ENCODE measurements at places on chromosomes 3 and 15.

GRCh38 chr3:33099109-33099645 lies 2.2 kb upstream of the GLB1 start:
- DNase-seq: no peak

DNA sequence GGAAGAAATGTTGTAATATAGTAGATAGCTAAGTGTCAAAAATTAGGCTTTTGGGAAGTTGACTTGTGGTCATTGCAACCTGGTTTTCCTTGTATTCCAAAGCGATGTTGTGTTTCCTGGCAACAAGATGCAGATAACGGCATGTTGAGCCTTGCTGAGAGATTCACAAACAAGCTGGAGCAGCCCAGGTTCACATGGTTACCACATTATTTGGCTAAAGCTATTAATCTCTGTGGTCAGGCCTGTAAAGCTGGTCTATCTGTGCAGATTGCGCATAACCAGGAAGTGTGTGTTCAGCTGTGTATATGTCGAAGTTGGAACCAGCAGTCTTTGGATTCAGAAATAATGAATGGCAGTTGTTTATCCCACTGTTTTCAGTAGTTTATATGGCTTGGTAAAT lies 6.6 kb downstream of the TIPARP start:
- DNase-seq: peak; percentile 56

DNA sequence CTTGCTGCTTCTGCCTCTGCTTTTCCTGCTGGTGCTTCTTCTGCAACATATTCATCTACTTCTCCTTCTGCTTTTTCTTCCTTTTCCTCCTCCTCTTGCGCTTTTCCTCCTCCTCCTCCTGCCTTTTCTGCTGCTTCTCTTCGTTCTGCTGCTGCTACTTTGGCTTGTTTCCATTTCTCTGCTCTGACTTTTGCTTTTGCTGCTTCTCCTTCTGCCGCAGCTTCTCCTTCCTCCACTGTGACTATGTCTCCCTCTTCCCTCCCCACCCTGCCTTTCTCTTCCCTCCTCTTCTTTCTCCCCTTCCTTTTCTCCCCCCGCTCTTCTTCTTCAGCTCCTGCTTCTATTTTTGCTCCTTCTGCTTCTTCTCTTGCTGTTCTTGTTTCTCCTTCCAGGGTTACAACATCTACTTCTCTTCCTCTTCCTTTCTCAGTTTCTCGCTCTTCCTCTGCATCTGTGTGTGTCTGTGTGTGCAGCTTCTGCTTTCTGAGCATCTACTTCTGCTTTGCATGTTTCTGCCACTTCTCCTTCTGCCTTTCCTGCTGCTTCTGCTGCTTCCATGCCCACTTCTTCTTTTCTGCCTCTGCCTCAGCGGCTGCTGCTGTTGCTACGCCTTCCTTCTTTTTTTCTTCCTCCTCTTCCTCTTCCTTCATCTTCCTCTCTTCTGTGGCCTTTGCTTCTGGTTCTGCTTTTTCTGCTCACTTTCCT lies 51.4 kb downstream of the FAM43A start:
- no peak for DNase-seq

GRCh38 chr3:40996827-40997710 lies 202.2 kb upstream of the CTNNB1 start:
- no peak for DNase-seq

- peak; percentile 70 for DNase-seq
Measured at GRCh38 chr3:128619146-128619890, 31.3 kb downstream of the RPN1 start.

DNA sequence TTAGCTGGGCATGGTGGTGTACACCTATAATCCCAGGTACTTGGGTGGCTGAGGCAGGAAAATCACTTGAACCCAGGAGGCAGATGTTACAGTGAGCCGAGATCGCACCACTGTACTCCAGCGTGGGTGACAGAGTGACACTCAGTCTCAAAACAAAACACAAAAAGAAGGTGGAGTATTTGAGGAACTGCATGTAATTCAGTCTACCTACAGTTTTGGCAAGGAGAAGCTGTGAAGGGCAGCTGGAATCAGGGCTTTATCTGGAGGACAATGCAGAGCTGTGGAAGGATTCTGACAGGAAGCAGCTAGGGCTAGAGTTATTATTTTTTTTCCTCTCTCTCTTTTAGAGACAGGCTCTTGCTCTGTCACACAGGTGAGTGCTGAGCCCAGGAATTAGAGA lies 6.8 kb downstream of the H1-8 start:
- DNase-seq: no peak

- DNase-seq: no peak
Measured at GRCh38 chr15:91469632-91470567, 369.8 kb downstream of the SV2B start.

GRCh38 chr3:144127014-144127413 lies 155.4 kb downstream of the DIPK2A start:
- no peak for DNase-seq

DNA sequence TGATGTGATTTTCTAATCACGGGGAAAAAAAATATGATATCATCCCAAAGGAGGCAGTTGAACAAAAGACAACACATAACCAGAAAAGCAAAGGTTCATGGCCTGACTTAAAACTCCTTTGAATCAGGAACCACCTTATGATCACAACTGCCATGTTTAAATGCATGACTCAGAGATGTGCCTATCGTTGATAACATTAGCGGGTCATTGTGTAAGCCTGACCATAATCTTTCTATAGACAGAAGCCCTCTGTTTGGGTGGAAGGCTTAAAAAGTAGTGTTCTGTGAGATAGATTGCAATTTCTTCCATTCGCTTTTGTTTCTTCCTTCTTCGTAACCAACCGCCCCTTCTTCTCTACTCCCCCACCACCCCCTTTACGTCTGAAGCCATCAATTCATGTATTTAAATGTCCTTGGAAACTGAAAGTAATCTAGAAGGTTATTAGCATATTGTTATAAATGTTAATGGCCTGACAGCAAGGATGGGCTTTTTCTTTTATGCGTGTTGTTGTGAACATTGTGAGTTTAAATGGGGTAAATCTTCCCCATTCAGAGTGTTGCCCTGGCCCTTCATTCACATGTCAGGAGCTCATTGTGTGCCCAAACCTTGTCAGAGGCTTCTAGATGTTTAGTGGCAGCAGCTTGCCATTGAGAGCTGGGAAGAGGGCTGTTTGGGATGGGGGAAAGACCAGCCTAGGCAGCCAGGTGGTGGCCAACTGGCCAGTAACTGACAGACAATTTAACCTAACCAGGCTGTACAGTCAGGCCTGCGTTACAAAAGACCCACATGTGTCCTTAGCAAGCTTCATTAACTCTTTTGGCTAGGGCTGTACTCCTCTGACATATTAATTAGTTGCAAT lies 64.5 kb downstream of the EPHA3 start:
- no peak for DNase-seq

GRCh38 chr15:47817969-47818548 lies 100.8 kb downstream of the SEMA6D start:
- no peak for DNase-seq

DNA sequence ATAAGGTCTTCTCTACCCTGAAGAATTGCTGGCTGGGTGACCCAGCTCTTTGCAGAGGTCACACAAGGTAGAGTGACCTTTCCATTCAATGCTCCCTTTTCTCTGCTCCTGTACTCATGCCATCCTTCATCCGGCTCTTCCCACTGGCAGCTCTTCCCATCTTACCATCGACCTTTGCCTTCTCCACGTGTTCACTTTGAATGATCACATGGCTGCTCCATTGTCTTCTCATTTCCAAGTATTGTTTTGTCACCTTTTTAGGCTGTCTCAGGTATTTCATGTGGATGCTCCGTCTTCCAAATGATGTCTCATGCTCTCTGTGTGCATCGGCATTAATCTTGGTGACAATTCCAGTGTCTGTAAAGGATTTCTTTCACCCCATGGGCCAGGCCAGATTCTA lies 76.6 kb upstream of the ONECUT1 start:
- DNase-seq: no peak

DNA sequence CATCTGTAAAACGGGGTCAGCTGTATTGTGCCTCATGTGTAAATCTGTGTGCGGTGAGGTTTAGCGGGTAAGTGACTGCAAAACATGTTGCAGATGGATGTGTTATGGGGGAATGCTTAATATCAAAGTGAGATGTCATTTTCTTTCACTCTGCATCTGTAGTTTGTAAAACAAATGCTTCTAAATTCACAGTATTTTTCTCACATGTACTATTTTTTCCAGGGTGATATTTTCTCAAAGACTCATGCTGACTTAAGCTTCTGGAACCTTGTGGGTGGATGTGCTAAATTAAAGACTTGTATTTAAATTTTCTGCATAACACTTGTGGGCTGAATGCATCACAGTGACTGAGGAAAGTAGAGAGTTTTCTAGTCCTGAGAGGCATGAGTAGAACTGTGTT lies 115.2 kb upstream of the TP63 start:
- no peak for DNase-seq

DNA sequence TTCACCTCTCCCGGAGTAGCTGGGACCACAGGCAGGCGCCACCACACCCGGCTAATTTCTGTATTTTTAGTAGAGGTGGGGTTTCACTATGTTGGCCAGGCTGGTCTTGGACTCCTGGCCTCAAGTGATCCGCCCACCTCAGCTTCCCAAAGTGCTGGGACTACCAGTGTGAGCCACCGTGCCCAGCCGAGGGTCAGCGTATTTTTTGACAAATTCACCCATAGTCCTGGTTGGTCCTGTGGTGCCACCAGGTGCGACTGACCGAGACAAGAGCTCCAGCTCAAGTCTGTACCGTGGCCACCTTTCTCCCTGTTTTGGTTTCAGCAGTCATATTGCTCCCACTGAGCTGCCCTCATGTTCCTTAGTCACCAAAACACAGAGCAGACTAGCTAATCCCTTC lies 8.8 kb downstream of the SLC51A start:
- DNase-seq: no peak

GRCh38 chr3:65619888-65620287 lies 418.8 kb downstream of the MAGI1 start:
- DNase-seq: no peak

DNA sequence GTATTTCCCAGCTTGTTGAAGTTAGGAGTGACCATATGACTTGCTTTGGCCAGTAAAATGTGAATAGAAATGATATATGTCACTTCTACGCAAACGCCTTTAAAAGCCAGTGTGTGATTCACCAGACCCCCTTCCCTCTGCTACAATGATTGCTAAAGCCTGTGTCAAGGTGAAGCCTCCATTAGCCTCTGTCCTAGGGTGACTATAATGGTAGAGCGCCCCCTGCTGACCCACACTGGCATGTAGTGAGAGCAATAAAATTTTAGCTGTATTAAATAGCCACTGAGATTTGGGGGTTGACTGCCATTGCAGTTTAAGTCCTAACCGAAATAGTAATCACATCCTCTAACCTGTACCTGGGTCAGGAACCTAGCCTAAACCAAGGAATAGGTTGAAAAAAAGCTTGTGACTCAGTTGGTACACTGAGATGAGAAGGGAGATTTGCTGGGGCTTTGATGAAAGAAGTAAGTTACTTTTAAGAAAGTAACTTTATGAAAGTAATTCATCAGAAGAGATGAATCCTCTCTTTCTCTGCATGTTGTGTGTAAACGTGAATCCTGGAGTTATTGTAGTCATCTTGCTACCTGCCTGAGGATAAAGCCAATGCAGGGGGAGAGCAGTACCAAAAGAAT lies 52.6 kb downstream of the GTF2E1 start:
- peak; percentile 30 for DNase-seq

DNA sequence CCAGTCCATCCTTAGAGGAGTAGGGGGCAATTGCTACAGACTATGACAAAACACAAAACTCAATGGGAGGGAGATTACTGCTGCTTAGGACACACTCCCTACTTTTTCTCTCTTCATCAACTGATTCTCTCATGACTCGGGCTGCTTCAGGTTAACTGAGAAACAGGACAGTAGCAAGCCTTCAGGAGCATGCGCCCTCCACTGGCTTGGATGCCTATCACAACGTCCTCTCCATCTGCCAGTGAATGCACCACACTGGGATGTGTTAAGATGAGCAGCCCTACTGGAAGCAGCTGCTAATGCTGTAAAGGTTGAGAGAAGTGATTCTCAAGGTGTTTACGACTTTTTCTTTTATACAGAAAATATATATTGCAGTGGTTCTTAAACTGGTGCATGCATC lies 542.3 kb downstream of the EDEM1 start:
- DNase-seq: no peak

DNA sequence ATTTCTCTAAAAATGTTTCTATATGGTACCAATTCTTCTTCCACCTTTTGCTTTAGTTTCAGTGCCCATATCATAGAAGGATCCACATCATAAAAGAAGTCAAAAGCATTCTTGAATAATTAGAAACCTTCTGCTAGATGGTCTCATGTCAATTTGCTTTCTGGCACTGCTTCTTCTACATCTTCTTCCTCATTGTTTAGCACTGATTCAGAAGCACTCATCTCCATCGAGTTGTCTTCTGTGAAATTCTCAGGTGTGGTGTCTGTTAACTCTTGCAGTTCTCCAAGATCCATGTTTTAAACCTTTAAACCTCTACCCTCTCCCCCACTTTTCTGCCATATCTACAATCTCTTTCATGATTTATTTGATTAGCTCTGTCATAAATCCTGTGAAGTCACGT lies 154.8 kb downstream of the WDR76 start:
- no peak for DNase-seq

DNA sequence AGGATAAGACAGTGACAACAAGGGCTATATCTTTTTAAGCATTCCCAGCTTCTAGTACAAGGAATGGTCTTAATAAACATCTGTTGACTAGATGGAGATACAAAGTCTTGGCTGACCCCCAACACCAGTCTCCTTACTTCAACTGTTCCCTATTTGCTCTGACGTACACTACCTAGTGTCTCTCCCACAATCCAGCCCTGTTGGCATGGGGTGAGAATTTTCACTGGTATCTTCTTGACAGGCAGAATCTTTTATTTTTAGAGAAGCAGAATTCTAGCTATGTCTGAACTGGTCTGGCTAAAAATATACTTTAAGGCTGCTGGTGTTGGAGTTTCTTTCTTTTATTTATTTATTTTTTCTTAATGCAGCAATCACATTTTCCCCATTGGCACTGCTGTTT lies 82.0 kb downstream of the ETFA start:
- no peak for DNase-seq

DNA sequence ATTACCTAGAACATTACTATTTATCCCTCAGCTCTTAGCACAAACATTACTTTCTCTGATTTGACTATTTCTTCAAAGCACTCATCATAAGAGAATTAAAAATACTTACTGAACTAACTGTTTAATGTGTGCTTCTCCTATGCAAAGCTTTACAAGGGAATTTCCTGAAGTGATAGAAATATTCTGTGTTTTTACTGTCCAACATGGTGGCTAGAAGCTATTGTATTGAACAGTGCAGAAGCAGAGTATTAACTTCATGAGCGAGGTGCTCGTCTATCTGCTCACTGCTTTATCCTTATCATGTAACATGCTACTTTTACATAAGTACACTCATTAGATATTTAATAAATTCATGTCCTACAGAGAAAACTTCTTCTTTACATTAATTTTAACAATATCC lies 239.1 kb downstream of the ISL2 start:
- no peak for DNase-seq

GRCh38 chr3:136939489-136939888 lies 18.3 kb upstream of the IL20RB start:
- DNase-seq: no peak

Measured in RKO (cell line).